ENCODE measurements at places on chromosomes 2 and 18.

- no peak for DNase-seq
Observed at GRCh38 chr2:98607741-98608115, 584 bp downstream of the COA5 start.

DNA sequence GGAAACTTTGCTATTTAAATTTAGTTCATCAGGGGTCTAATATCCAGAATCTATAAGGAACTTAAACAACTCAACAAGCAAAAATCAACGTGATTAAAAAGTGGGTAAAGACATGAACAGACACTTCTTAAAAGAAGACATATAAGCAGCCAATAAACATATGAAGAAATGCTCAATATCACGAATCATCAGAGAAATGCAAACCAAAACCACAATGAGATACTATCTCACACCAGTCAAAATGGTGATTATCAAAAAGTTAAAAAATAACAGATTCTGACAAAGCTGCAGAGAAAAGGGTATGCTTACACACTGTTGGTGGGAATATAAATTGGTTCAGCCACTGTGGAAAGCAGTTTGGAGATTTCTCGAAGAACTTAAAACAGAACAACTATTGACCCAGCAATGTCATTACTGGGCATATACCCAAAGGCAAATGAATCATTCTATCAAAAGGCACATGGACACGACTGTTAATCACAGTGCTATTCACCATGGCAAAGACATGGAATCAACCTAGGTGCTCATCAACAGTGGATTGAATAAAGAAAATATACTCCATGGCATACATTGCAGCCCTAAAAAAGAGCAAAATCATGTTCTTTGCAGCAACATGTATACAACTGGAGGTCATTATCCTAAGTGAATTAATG, 189.9 kb downstream of the SLC4A10 start:
- no peak for DNase-seq

DNA sequence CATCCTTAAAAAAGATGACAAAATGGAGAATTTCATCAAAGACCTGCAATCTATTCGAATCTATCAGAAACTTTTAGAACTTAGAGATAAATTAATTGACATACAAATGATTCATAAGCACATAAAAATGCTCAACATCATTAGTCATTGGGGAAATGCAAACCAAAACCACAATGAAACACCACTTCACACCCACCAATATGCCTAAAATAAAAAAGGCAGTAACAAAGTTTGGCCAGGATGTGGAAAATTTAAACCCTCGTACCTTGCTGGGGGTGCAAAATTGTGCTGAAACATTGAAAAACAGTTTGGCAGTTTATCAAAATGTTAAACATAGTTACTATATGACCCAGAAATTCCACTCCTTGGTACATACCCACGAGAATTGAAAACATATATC, 11.5 kb upstream of the EIF2AK3 start:
- DNase-seq: peak; percentile 39

GRCh38 chr2:76829374-76830234, 692.6 kb downstream of the LRRTM4 start:
- no peak for DNase-seq

DNA sequence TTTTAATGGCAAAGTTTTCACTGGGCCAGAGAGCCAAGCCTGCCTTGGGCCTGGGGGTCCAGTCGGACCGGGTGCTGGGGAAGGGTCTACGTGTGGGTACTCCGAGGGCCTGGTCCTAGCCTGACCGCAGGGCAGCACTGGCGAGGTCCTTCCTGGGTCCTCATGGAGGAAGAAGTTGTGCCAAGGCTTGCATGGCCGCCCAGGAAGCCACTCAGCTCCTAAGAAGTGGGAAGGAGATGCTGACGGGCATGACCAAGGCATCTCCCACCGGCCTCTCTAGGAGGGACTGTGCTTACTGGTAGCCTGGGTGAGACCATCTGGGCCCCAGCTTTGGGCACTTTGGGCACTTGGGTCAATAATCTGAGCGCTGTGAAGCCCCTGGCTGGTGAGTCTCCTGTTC, 22.6 kb downstream of the CIB4 start:
- DNase-seq: no peak

All from CD4-positive, alpha-beta T cell treated with Interleukin-21 for 1 hour (primary cell).